Non-pigmented ciliary epithelial cell (primary cell): ENCODE measurements at places on chromosomes 11 and 22.
A peak's percentile ranks its signal among the peaks of the same experiment; 100 is the strongest.

DNA sequence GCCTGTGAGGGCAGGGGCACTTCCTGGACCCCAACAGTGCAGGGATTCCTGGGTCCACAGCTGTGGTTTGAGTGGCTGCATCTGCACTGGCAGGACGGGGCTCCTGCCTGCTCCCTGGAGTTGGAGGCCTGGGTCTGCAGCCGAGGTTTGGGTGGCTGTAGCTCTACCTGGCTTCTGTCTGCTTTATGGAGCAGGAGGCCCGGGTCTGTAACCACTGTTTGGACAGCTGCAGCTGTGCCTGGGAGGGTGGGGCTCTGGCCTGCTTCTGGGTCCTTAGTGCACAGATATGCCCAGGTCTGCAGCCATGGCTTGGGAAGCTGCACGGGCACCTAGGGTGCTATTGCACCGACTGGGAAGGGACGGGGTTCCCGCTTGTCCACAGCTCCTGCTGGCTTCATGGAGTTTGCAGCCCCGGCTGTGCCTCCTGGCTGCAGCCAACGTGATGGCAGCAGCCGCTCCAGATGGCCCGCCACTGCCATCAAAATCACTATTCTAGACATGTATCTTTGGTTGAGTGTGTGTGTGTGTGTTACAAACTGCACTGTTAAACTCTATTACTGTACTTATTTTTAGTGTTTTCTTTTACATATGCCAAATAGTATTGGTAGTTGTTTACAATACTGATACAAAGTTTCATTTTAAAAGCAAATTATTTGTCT lies 412.3 kb upstream of the KIRREL3 start:
- DNase-seq, result no peak

DNA sequence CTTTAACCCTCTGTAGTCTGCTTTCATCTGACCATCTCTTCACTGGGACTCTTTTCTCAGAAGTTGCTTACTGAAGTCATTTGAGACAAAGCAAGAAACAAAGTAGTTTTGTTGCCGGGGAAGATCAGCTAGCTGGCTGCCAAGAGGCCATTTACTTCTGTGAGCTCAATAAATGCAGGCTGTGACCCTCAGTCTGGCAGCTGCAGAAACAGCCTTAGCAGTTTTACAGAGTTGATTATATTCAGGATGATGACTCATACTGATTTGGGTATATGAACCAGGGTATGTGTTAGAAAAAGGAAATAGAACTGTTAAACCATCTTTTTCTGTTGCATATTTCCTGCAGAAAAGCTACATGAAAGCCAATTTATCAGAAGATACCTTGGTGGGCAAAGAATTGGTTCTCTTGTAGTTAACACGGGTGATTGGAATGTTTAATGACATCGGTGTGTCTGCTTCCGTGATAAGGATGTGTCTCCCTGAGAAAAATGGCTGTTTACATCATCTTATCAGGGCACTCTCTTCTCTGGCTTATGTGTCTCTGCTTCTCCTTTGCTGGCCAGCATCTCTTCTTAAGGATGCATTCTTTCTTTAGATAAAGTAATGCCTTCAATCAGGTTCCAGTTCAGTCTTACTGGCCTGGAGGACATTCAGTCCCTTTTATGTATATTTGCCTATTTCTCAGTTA lies 18.5 kb downstream of the FIBIN start:
- DNase-seq, result no peak

GRCh38 chr11:120543521-120544215 lies 32.1 kb downstream of the GRIK4 start:
- DNase-seq, result no peak

GRCh38 chr11:129694966-129695365 lies 120.7 kb upstream of the TMEM45B start:
- no peak for DNase-seq

DNA sequence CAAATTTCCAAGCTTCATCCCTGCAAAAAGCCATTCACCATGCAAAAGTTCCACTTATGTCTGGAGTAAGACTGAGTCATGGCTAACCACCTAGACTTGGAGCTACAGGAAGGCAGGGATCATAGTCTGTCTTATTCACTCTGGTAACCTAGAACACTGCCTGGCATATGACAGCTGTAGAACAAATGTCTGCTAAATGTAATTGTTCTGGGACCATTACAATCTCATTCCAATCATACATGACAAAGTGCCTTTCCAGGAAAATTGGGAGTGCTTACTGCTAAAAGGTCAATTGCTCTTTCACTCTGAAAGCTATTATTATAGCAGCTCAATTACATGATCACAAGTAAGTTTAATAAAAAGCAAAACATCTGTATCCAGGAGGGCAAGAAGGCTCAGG lies 99.1 kb upstream of the CHRM4 start:
- peak; percentile 13 for DNase-seq

GRCh38 chr11:12927221-12927620 lies 81.9 kb upstream of the RASSF10 start:
- DNase-seq, result no peak

GRCh38 chr11:106491751-106492150 lies 414.3 kb downstream of the AASDHPPT start:
- DNase-seq, result no peak

DNA sequence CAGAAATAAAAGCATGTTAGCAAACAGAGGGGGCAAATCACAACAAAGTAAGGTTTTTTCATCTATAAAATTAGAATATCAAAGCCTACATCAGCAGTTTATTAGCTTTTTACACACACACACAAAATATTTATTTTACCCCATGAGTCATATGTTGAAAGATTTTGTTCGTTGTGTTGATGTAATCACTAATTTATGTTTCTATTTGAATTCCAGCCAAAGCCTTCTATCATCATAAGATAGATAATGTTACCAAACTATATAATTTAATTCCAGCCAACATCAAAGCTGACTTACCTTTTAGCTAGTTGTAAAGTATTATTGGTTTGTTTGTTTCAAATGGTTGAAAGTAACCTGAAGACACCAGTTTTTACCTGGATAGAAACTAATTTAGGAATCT lies 458.0 kb upstream of the ARHGAP42 start:
- no peak for DNase-seq

GRCh38 chr11:94678236-94678635 lies 89.9 kb upstream of the AMOTL1 start:
- DNase-seq, result no peak

GRCh38 chr11:1569251-1569780 lies 2.8 kb downstream of the DUSP8 start:
- DNase-seq, result no peak

DNA sequence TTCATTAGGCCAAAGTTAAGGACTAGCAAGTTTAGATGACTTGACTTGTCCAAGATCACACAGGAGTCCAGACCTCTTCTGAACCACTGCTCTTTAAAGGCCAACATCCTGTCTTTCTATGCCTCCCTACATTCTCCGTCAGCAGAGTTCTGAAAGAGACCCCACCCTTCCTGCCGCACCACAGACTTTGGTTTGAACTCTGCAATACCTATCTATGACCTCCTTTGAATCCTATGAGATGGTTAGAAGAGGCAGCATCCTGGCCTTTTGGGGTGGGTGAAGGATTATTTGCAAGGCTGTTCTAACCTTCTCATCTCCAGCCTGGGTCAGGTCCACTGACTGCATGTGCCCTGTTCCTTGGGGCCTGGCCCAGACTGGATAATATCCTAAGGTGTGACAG lies 4.3 kb upstream of the RRM1 start:
- no peak for DNase-seq

- no peak for DNase-seq
These were observed 49.4 kb downstream of the GALNT18 start for GRCh38 chr11:11572386-11572785.

GRCh38 chr11:15586741-15587473 lies 472.2 kb downstream of the INSC start:
- DNase-seq, result no peak

- DNase-seq, result no peak
These were observed 37.7 kb upstream of the H19 start for GRCh38 chr11:2035382-2035781.

DNA sequence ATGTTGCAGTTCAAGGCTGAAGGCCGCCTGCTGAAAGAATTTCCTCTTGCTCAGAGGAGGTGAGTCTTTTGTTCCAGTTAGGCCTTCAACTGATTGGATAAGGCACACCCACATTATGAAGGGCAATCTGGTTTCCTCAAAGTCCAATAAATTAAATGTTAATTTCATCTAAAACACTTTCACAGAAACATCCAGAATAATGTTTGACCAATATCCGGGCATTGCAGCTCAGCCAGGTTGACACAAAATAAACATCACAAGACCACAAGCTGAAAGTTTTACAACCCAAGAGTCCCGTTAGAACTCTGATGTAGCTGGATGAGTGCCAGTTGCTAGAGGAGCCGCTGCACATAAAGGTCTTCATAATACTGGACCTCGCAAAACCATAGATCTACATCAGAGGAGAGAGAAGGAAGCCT lies 64.9 kb upstream of the EED start:
- DNase-seq, result no peak

- no peak for DNase-seq
These were observed 99.7 kb downstream of the RRAS2 start for GRCh38 chr11:14259186-14259784.

- no peak for DNase-seq
These were observed 44.3 kb upstream of the CEP126 start for GRCh38 chr11:101870510-101870909.

DNA sequence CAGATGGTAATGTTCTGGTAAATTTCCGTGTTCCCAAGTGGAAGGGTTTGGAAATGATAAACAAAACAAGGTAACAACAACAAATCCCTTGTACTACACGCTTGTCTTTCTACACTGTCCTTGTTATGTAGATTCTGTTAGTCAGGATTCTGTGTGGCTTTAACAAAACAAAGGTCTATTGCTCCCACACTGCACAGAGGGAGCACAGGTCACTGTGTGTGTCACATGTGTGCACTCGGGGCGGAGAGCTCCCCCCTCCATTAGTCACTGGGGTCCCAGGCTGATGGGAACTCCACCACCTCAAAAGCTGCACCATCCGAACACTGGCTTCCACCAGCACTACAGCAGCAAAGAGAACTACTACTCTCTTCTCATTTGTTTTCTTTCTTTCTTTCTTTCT lies 227.9 kb downstream of the NTM start:
- no peak for DNase-seq

- DNase-seq, result no peak
These were observed 10.5 kb downstream of the TXN2 start for GRCh38 chr22:36470994-36471331.

DNA sequence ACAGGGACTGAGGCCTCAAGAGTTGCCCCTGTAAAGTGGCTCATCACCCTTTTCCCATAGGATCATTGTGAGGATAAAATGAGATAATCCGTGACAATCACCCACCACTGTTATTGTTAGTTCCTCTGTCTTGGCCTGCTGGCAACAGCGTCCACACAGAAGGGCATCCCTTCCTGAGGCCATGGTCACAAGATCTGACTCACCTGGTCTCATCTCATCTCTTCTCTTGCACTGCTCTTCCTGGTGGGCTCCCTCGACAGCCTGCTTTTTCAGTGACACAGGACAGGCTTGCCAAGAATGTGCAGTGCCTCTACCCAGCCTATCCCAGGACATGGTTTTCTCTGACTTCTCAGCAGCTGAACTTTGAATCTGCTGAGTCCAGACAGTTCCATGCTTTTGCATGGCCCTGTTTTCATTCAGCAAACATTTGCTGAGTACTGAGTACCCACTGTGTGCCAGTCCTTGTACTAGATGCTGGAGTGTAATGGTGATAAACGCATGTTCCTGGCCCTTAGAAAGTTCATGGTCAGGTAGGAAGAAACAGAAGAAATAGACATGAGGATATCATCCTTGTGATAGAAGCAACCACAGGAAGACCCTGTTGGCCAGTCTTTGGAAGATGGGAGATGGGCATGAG lies 3.3 kb downstream of the STX3 start:
- no peak for DNase-seq

- no peak for DNase-seq
These were observed 30.4 kb upstream of the CRTAM start for GRCh38 chr11:122807731-122808477.

DNA sequence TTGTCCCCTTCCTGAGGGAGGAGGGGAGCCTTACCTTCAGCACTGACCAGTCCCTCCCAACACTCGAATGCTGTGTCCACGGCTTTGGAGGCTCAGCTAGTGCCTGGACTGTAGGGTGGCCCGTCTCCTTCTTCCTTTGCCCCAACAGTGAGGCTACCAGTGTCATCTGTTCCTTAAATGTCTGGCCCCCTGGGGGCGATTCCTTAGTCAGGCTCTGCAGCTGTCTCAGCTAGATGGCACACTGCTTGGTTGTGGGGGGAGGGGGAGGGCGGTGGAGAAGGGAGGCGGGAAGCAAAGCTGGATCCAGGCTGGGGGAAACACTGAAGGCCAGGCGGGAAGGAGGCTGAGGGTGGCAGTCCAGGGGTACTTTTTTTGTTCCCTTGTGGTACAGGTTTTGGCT lies at the start of gene IGSF22:
TSS of gene IGSF22 (minus strand) at position 149 of the 400 bp plus-strand sequence. CDS start 1,952 bp downstream, outside the sequence.
- no peak for DNase-seq

- no peak for DNase-seq
These were observed 119.4 kb downstream of the HIPK3 start for GRCh38 chr11:33376331-33377310.
